Mesothelial cell of epicardium (in vitro differentiated cells): ENCODE measurements at places on chromosomes 12 and 14.
A peak's percentile ranks its signal among the peaks of the same experiment; 100 is the strongest.

DNA sequence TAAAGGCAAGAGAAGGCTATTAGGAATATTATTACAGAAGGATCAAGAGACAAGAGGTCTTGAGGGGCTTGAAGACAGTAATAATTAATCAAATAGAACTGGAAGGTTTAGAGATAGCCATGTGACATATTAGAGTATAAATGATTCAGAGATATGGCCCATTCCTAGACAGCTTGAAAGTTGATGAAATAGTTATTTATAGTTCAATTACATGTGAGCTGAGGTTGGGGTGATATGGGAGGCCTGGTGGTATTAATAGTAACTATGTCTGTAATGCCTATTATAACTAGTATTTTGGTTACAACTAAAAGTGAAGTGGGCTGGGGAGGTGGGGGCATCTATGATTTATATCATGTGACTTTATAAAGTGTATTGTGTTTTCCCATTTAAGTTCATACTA lies 14.1 kb upstream of the MIS18BP1 start:
- H3K27ac ChIP-seq, result no peak overlapping the region
- DNase-seq, result no peak

- H3K4me1 ChIP-seq, result no peaks in the 10 kb centered on the region
- H3K27me3 ChIP-seq, result no peaks in the 10 kb centered on the region
- DNase-seq, result no peak
- no peaks in the 10 kb centered on the region for H3K36me3 ChIP-seq
These were observed 204.0 kb upstream of the PRKD1 start for GRCh38 chr14:30131581-30132097.

DNA sequence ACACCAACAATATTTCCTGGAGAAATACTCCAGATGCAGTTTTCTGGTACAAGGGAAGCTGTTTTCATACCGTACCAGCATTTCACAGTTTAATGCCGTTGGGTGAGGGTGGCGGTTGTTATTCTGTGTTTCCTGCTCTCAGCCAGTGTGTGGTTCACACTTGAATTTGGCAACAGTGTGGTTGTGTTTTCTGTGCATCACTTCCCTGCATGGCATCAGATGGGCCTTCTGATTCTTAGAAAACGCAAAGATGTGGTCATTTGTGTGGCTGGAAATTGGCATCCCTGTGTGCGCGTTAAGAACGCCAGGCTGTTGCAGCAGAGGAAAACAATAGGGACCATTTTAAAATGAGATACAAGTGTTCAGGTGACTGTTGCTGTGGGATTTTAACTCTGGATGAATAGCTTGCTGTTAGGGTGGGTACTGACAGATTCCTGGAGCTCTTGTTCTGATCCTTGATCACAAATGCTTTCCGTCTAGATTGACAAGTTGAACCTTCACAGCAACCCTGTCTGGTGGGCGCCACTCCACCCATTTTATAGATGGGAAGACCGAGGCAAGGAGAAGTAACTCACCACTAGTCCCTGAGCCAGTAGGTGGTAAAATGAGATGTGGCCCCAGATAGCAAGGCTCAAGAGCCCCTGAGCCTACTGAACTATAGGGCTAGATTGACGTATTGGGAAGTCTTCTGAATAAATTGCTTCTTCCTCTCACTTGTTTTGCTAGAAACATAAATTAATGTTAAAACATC lies 231.2 kb downstream of the CHST11 start:
- no peak overlapping the region for H3K27ac ChIP-seq
- peaks cover 50% of the 10 kb centered on the region for H3K27me3 ChIP-seq
- H3K36me3 ChIP-seq, result peaks cover 2% of the 10 kb centered on the region
- H3K4me1 ChIP-seq, result peaks cover 18% of the 10 kb centered on the region

DNA sequence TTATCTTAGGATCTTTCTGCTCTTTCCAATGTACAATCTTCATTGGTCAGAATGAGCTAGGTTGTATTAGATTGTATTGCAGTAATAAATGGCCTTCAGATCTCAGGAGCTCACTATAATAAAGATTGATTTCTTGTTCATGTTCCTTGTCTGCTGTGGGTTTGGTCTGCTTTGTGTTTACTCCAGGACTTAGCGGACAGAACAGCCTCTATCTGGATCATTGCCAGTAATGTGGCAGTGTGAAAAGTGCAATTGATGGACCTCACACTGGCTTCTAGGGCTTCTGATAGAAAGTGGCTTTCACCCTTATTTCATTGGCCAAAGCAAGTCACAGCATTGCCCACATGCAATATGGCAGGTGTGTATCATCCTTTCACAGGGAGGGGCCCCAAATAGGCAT lies 81.2 kb downstream of the BTG1 start:
- peak overlapping the region; percentile 23 for H3K27ac ChIP-seq
- H3K4me3 ChIP-seq, result no peak overlapping the region
- no peaks in the 10 kb centered on the region for H3K27me3 ChIP-seq
- H3K4me1 ChIP-seq, result peaks cover 35% of the 10 kb centered on the region

GRCh38 chr14:99079061-99079727 lies 192.8 kb downstream of the BCL11B start:
- H3K4me3 ChIP-seq, result no peak overlapping the region
- no peaks in the 10 kb centered on the region for H3K4me1 ChIP-seq
- DNase-seq, result no peak
- no peaks in the 10 kb centered on the region for H3K36me3 ChIP-seq
- H3K27ac ChIP-seq, result no peak overlapping the region
- peaks cover 7% of the 10 kb centered on the region for H3K27me3 ChIP-seq

GRCh38 chr12:111363578-111363977 lies 5.3 kb downstream of the PHETA1 start:
- no peaks in the 10 kb centered on the region for H3K27me3 ChIP-seq
- H3K4me1 ChIP-seq, result peaks cover 13% of the 10 kb centered on the region
- H3K4me3 ChIP-seq, result no peak overlapping the region
- no peak for DNase-seq
- peaks cover 3% of the 10 kb centered on the region for H3K36me3 ChIP-seq

- no peak overlapping the region for H3K4me3 ChIP-seq
- no peaks in the 10 kb centered on the region for H3K27me3 ChIP-seq
- H3K36me3 ChIP-seq, result no peaks in the 10 kb centered on the region
- no peak for DNase-seq
- no peak overlapping the region for H3K27ac ChIP-seq
These were observed 912.0 kb downstream of the GALC start for GRCh38 chr14:87081004-87081403.

- H3K4me1 ChIP-seq, result peaks cover 17% of the 10 kb centered on the region
- H3K27ac ChIP-seq, result no peak overlapping the region
These were observed 5.0 kb upstream of the POP5 start for GRCh38 chr12:120586206-120586605.

DNA sequence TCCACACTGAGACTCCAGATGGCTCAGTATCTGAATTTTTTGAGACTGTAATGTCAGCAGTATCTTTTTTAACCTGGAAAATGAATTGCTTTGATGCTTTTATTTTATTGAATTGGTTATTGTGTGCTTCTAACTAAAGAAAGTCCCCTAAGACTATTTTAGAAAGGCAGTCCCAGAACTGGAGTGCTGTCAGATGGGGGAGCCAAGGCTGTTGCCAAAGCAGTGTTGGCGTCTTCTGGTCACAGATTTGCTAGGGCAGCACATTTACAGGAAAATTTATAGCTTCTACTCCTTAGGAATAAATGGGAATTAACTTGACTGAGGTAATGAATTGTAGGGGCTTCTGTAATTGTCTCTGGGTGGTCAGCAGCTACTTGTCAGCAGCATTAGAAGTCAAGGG lies 157.1 kb upstream of the ARHGAP5 start:
- no peaks in the 10 kb centered on the region for H3K27me3 ChIP-seq
- no peaks in the 10 kb centered on the region for H3K4me1 ChIP-seq
- H3K4me3 ChIP-seq, result no peak overlapping the region
- H3K36me3 ChIP-seq, result no peaks in the 10 kb centered on the region
- no peak overlapping the region for H3K27ac ChIP-seq

DNA sequence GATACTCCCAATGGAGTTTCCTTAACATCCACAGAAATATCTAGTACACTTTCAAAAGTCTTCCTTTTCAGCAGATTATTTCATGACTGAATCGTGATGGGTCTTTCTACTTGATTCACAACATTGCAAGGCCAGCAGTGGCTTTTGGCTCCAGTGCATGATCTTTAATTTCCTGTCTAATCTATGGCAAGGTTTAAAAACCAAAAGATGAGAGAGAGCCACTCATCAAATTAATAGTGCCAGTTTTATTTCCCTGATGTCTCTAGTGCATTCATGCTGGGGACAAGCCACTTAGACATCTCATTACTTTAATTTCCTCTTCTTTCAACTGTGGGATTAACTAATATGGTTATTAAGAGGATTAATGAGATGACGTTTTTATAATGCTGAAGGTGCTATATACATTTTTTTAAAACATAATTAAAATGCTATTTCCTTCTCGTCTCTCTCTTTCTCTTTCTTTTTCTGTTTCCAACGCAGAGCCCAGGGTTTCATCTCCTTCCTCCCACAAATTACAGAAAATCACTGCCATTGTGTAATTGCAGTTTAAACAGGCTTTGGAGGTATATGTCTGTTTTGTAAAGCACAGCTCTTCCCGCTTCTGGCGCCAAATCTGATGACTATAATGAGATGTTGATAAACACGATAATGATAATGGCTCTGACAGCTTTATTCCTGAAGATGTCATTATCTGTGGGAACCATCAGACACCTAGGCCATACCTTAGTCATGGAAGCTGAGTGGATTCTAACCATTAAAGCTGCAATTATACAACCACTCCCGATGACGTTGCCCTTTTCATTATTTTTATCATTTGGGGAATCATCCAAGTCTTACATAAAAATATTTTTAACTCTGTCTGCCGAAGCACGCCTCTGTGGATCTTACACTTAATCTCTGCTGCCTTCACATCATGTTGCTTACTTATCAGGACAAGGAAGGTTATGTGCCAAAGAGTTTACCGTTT lies 103.1 kb upstream of the PPM1H start:
- peaks cover 6% of the 10 kb centered on the region for H3K4me1 ChIP-seq
- H3K36me3 ChIP-seq, result no peaks in the 10 kb centered on the region
- no peak overlapping the region for H3K4me3 ChIP-seq
- no peaks in the 10 kb centered on the region for H3K27me3 ChIP-seq
- H3K27ac ChIP-seq, result no peak overlapping the region

DNA sequence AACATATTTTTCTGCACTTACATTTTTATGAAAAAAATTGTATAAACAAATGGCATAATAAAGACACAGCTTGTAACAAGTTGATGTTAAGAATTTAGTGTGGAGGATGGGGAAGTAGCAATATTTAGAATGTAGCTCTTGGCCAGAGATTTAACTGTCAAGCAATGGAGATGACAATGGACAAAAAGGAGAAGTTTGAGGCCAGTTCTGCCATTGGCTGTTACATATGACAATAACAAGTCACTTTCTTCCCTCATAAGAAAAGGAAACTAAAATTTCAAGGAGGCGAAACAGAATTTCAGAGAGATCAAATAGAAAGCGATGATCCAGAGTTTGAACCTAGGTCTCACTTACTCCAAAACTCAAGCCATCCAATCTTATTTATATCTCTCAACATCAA lies 122.8 kb upstream of the CCDC175 start:
- H3K27ac ChIP-seq, result no peak overlapping the region
- H3K4me1 ChIP-seq, result no peaks in the 10 kb centered on the region

- H3K36me3 ChIP-seq, result peaks cover 6% of the 10 kb centered on the region
- no peak for DNase-seq
- no peaks in the 10 kb centered on the region for H3K27me3 ChIP-seq
- no peak overlapping the region for H3K4me3 ChIP-seq
- H3K27ac ChIP-seq, result no peak overlapping the region
These were observed 112.6 kb downstream of the ERC1 start for GRCh38 chr12:1103632-1104031.

DNA sequence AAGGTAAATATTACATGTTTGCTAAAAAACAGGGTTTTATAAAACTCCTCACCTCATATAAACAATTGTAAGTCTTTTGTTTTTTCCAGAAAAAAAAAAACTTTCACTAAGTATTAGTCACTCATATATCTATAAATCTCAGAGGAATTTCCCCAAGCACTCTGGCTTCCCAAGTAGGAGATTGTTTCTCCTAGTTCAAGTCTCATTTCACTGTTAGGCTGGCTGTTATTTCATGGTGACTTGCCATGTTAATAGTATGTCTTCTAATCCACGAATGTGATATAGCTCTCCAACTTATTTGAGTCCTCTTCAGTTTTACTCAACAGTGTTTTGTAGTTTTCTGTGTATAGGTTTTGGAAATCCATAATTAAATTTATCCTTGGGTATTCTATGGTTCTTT lies 61.6 kb downstream of the CAPZA3 start:
- peaks cover 21% of the 10 kb centered on the region for H3K4me1 ChIP-seq
- no peaks in the 10 kb centered on the region for H3K36me3 ChIP-seq
- H3K27ac ChIP-seq, result no peak overlapping the region
- DNase-seq, result no peak
- H3K27me3 ChIP-seq, result no peaks in the 10 kb centered on the region

DNA sequence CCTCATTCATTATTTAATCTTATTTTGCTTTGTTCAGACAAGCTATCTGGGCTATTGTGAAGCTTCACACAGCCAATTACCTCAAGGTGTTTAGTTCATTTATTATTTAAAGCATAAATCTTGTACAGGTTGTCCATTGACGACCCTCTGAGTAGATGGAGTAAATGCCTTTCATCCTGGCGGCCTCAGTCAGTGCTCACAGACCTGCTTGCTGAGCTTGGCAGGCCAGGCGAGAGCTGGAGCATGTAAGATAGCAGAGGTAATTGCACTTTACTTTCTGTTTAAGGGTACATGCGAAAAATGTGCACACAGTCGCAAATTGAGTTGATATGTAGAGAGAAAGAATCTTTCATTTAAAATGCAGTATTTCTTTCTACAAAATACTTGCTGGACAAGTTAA lies 224.4 kb downstream of the NPAS3 start:
- H3K36me3 ChIP-seq, result no peaks in the 10 kb centered on the region
- H3K27me3 ChIP-seq, result no peaks in the 10 kb centered on the region
- H3K4me3 ChIP-seq, result no peak overlapping the region
- no peak for DNase-seq
- no peaks in the 10 kb centered on the region for H3K4me1 ChIP-seq

DNA sequence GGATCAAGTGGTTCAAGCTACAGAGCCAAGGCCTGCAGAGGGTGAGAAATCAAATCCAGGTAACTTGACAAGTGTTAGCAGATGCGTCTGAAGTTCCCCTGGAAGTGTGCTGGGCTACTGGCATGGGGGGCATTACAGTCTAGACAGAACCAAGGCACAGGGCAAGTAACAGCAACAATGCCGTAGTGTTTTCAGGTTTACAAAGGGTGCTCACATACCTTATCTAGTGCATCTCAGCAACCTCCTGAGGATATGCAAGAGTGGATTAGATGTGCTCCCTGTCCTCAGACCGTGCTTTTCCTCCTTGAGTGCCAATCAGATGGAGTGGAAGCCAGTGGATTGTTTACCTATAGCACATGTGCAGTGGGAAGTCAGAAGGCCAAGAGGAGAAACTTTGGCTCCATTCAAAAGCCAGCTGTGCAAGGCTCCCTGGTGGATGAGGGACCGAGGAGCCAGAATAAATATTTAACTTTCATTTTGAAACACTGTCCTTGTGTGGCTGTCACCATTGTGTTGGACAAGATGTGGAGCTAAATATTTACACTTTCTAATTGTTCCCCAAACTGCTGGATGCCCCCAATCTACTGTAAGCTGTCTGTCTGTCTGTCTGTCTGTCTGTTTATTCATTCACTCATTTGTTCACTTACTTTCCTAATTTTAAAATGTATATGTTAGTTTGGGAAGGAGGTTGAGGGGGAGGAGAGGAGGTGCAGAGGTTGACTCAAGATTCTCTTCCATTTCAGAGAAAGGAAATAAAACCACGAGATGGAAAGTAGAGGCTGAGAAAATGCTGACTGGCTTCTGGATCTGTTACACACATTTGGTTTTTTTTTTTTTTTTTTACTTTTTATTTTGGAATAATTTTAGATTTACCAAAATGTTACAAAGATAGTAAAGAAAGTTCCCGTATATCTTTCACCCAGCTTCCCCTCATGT lies 184.0 kb upstream of the PARP11 start:
- H3K27ac ChIP-seq, result no peak overlapping the region
- H3K4me1 ChIP-seq, result peaks cover 9% of the 10 kb centered on the region
- no peaks in the 10 kb centered on the region for H3K36me3 ChIP-seq
- peaks cover 16% of the 10 kb centered on the region for H3K27me3 ChIP-seq

GRCh38 chr12:77648716-77649115 lies 182.0 kb upstream of the NAV3 start:
- no peak overlapping the region for H3K27ac ChIP-seq
- no peak for DNase-seq
- H3K4me3 ChIP-seq, result no peak overlapping the region
- peaks cover 2% of the 10 kb centered on the region for H3K27me3 ChIP-seq
